Nephron progenitor cell (in vitro differentiated cells): ENCODE measurements at places on chromosomes 2 and 18.

DNA sequence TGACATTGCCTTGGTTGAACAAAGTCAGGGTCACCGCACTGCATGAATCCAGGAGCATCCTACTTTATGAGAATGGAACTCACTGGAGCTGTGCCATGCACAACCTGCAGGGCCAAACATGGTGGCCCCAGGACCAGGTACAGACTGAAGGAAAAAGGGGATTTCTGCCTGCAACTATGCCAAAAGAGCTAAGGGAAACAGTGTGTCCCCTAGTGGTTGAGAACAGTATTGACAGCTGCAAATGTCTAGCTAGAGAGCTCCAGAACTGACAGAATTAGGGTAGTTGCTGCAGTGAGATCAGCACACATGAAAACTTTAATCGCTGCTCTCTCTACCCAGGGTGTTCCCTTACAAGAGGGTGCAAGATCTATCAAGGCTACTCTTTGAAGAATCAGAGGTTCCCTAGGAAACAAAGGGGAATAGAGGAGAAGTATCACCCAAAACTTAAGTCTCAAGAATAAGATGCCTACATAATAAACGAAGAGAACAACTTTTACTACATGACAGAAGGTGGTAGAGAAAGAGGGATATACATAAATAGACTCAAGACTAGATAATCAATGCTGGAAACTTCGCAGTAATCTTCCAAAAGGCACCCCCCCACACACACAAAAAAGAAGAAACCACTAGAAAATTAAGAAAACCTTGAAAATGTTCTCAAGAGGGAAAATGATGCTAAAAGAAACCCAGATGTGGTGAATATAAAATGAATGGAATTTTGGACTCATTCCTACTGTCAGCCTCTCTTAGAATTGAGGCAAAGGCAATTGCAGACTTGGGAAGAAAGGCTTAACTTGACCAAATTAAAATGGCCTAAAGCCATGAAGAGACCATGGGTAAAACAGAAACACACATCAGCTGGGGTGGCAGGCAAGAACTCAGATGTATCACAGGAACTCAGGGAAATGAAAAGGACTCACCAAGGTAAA lies 43.6 kb upstream of the IHH start:
- no peak for DNase-seq

DNA sequence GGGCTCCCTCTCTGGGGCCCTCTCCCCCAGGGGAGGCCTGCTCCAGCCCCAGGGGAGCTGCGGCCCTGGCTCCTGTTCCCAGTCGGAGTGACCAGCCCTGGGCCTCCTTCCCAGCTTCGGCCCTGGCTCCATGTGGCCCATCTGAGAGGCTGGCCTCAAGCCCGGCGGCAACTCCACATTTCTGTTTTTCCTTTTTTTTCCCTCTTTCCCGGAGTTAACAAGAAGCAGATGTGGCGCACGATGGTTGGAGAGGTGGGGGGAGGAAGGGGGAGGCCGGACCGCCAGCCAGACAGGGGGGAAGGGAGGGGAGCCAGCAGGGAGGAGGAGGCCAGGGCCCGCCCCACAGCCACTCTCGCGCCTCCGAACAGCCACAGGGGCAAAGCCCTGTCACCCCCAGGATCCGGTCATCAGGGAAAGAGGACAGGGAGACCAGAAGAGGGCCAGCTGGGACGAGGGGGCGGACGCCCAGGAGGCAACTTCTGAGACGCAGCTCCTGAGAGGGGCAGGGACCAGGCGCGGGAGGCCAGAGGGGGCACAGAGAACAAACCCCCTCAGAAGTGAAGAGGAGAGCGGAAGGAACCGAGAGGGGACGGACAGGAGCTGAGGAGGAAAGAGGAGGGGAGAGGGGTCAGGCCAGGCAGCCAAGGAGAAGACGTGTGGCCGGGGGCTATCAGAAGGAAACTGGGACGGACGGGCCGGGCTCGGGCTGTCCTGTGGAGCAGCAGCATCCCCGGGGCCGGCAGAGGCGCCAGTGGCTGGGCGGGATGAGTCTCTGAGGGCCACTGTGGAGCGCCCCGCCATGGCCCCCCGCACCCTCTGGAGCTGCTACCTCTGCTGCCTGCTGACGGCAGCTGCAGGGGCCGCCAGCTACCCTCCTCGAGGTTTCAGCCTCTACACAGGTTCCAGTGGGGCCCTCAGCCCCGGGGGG lies at the start of gene EMILIN1:
Gene EMILIN1 (plus strand): TSS at position 349 of the 928 bp plus-strand sequence. CDS start 451 bp downstream, at position 800.
- peak; percentile 73 for DNase-seq

- DNase-seq = no peak
Observed at GRCh38 chr2:105290981-105291660, 38.4 kb downstream of the TGFBRAP1 start.

GRCh38 chr2:176076063-176076462 lies 7.7 kb downstream of the EVX2 start:
- no peak for DNase-seq

DNA sequence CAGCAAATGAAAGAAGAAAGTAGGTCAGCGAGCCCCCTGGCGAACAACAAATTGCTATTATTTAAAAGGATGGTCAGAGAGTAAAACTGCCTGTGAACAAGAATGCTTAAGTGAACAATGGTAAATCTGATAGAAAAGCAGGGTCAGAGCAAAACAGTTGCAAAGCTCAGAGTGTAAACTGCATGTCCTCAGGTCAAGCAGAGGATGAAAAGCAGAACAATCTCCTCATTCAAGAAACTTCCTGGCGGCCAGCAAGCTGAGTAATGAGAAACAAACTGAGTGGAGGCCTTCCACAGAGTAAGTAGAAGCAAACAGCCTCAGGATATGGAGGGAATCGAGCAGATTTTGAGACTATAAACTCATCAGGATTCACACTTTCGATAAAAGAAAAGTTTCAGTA lies 117.9 kb downstream of the PPP1R1C start:
- DNase-seq = no peak

- DNase-seq = no peak
Observed at GRCh38 chr2:88442473-88442872, 10.0 kb downstream of the FOXI3 start.

- no peak for DNase-seq
Observed at GRCh38 chr2:174180726-174181236, 67.6 kb downstream of the OLA1 start.

GRCh38 chr18:57982372-57983021 lies 61.5 kb upstream of the NEDD4L start:
- DNase-seq = no peak

- DNase-seq = no peak
Observed at GRCh38 chr18:44799907-44800421, 119.3 kb downstream of the SETBP1 start.

GRCh38 chr2:118094503-118094902 lies 6.2 kb downstream of the INSIG2 start:
- no peak for DNase-seq

DNA sequence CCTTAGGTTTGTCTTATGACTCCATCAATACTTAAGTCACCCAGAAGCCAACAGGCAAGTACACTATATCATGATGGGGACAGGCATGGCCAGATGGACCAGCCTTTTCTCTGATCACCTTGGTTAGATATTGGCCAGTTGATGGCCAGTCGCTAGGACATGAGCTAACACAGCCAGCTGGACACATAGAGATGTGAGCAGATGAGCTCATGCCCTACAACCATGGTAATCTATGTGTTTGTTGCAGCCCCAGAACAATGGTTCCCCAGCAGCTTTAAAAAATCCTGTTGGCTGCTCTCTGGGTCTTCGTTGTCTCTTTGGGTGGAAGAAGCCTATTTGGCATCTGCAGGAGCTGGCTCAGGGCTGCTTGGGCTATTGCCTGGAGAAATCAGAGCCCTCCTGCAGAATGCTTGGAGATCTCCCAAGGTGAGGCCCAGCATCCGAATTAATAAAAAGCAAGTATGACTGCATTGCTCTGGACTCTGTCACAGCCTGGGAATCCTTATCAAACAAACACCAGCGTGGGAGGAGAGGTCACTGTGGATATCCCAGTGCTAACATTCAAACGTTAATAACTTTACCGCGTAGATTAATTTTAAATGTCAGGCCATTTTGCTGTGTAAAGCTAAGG lies 62.3 kb upstream of the KLHL29 start:
- DNase-seq = no peak

- DNase-seq = no peak
Observed at GRCh38 chr2:181575024-181575649, 81.8 kb downstream of the CERKL start.

DNA sequence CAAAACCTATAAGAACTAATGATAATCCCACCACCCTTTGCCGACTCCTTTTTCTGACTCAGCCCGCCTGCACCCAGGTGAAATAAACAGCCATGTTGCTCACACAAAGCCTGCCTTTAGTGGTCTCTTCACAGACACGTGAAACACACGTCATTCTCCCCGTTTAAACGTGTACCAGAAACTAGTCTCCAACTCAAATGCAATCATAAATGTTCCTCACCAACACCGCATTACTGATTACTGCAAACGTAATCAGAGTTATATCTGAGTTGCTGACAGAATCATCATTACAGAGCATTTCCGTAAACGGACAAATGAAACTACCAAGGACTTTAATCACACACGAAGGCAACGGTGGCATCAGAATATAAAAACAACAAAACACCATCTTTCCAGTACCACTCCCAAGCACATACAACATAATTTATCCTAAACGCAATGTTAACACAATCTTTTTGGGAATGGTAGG lies 1.9 kb downstream of the CLK1 start:
- no peak for DNase-seq

DNA sequence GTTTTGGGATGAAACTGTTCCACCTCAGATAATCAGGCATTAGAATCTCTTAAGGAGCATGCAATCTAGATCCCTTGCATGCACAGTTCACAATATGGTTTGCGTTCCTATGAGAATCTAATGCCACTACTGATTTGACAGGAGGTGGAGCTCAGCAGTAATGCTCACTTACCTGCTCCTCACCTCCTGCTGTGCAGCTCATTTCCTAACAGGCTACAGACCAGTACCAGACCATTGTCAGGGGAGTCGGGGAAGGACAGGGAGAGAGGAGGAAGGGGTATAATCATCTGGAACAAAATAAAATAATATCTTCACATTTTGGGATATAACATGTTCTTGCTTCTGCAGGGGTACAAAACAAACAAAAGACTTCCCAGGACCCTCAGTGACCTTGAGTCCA lies 532.0 kb upstream of the FSHR start:
- DNase-seq = no peak

DNA sequence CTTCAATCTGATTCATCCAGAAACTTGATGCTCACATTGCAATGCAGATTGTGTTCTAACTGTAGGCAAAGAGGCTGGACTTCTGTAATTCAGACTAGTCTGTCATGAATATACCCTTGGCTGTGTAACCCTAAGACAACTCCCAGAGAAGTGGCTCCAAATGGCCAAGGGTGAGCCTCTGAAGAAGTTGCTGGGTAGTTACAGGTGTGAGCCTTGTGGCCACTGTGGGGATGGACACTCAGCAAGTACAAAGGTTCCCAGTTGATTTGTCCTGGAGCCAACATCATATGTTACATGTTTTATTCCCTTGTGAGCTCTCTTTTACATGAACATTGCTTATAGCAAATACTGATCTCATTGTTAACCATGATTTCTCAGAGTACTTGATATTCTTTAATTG lies 94.8 kb upstream of the KCNJ3 start:
- DNase-seq = no peak

GRCh38 chr2:179096090-179096489 lies 46.2 kb upstream of the CCDC141 start:
- DNase-seq = no peak

GRCh38 chr18:42765302-42765701 lies 350.2 kb downstream of the RIT2 start:
- no peak for DNase-seq

DNA sequence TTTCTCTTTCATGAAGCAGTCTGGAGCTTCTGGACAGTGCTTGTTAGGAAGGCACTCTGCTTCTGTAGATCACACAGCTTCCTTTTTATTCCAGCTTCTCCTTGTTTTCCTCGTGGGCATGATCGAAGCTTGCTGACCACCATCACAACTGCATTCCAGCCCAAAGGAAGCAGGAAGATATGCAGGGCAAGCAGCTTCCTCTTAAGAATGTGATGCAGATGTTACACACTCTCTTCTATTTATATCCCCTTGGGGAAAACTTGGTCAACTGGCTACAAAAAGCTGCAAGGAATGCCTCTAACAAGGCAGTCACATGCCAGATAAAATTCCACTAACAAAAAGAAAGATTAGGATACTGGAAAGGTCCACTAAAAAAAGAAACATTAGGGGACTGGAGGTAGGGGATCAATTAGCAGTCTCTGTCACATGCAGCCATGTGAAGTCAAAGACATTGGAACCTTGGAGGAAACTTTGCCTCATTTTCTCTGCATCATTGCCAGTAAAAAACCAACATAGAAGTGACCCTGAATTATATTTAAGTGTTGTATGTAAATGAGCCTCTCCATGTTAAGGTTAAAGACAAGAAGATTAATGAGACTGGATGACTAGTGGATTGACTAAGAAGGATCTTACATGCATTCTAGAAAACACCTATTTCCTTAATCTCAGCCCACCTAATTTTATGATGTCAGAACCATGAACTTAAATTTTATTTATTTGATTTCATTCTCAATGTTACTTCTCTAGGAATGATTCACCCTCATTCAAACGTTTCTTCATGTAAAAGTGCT lies 98.3 kb downstream of the NAB1 start:
- no peak for DNase-seq

DNA sequence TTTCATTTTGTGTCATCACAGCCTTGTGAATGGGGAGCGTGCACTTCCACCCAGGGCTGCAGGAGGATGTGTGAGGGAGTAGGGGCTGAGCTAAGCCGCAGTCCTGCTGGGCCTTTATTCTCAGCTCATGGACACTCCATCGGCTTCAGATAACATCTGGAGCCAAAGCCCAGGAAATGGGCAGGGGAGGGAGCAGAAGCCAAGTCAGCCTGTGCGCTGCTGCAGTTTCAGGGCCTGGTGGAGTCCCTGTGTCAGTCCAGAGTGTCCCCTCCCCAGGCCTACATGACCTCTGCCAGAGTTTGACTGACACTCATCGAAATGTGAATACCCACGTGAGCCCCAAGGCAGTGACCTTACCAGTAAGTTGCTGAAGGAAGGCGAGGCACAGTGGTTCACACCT lies 242.2 kb downstream of the LOXHD1 start:
- DNase-seq = no peak

GRCh38 chr18:43661570-43661969 lies 384.3 kb upstream of the SYT4 start:
- peak; percentile 3 for DNase-seq

DNA sequence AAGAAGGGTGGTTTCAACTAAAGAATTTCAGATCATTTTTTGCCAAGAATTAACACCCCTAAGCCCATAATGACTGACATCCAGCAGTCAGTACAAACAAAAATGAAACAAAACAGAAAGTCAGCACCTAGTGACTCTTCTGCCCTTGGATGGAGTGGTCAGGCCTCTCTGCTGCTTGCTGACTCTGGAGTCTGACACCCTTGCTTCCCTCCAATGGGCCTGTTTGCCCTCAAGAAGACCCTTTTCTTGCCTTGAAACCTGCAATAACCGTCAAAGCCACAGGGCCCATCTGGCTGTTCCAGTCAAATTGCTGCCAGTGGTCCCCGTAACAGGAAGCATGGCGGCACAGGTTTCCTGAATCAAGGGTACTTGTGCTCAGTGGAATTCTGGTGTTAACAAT lies 27.2 kb upstream of the CYTIP start:
- DNase-seq = no peak

GRCh38 chr2:127575941-127576432 lies 40.5 kb downstream of the MYO7B start:
- no peak for DNase-seq
